ENCODE measurements at places on chromosomes 1 and 21. TPM values are rescaled to one million over a fixed set of nuclear protein-coding genes. Genes with fewer than 3 reads are reported as not detected.

PALMD gene
- not detected for total RNA-seq

TNNT2 gene
- not detected for total RNA-seq

GRCh38 chr1:150532860-150533259 is 16.3 kb upstream of the ADAMTSL4 start:
- no peak for DNase-seq

- DNase-seq: no peak
Observed at GRCh38 chr1:14443164-14443787, 155.2 kb upstream of the KAZN start.

- DNase-seq: no peak
Observed at GRCh38 chr1:69077633-69078032, 490.1 kb upstream of the LRRC7 start.

All from activated CD4-positive, alpha-beta memory T cell treated with anti-CD3 and anti-CD28 coated beads, Interleukin-2, amount 10 ng/mL, durations not matched to agents 7 days and 5 days (primary cell).